ENCODE measurements at places on chromosomes 5 and 9.
A peak's percentile ranks its signal among the peaks of the same experiment; 100 is the strongest.

GRCh38 chr5:86570427-86571083 lies 47.2 kb upstream of the COX7C start:
- no peak for DNase-seq

DNA sequence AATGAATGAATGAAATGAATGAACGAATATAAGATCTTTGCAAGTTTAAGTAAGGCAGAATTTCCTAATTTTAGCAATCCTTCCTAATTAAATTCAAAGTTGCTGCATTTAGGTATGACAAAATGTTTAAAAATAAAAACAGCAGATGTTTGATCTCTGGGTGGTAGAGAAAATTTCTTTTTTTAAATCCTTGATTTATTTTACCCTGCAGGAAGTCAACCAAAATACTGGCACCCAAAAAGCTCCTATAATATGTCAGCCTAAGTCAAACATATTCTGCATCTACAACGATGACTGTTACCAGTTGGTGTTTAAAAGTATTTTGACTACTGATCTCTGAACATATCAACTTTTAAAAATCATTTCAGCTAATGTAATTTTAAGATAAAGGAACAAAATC lies 58.4 kb downstream of the TTC39B start:
- DNase-seq, result no peak

DNA sequence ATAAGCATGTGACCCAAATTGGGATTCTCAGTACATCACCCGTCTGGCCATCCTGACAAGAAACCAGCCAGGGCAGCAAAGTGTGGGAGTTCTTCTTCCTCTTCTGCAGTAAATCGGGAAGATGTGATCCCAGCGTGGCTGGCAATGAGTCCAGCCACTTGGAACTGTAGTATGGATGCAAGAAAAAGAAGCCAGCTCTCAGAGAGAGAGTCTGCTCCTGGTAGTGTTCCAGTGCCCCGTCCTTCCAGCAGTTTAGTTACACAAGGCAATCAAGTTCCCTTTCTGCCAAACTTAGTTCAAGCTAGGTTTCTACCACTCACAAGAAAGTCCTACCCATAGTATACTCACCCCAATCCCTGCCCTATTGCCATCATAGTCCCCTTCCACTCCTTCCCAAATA lies 65.6 kb downstream of the CDK5RAP2 start:
- DNase-seq, result no peak

DNA sequence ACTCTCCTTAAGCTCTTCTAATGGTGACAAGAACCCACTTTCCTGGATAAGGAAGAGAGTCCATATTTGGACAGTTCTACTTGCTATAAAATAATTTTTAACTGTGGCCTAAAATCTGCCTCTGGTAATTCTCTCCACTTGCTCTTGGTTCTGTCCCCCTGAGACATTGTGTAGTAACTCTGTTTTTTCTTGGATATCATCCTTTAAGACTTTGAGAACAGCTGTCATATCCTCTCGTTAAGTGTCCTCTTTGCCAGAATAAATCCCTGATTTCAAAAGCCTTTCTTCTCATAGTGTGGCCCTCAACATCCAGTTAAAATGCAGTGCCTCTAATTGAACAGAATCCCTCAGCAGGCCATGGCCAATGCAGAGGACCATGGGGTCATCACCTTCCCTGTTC lies 101.5 kb downstream of the ARHGEF28 start:
- DNase-seq, result no peak

GRCh38 chr5:138869763-138870500 lies 5.2 kb downstream of the LRRTM2 start:
- no peak for DNase-seq

DNA sequence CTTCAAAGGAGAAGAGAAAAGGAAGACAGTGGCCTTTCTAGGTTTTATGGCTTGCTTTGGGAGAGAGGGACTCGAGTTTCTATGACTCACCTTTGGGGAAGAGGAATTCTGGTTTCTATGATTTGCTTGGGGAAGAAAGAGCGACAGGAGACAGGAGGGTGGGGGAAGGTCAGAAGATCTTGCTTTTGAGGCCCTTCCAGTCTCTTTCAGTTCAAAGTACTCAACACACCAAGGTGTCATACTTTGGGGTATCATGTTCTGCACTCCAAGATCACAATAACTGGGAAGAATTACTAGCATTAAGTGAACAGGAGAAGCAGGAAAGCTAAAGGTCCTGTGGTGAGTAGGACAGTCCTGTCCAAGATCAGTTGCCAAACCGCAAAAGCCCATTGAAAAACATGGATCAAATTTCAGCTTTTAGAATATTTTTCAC lies 324.5 kb downstream of the ARHGEF28 start:
- no peak for DNase-seq

DNA sequence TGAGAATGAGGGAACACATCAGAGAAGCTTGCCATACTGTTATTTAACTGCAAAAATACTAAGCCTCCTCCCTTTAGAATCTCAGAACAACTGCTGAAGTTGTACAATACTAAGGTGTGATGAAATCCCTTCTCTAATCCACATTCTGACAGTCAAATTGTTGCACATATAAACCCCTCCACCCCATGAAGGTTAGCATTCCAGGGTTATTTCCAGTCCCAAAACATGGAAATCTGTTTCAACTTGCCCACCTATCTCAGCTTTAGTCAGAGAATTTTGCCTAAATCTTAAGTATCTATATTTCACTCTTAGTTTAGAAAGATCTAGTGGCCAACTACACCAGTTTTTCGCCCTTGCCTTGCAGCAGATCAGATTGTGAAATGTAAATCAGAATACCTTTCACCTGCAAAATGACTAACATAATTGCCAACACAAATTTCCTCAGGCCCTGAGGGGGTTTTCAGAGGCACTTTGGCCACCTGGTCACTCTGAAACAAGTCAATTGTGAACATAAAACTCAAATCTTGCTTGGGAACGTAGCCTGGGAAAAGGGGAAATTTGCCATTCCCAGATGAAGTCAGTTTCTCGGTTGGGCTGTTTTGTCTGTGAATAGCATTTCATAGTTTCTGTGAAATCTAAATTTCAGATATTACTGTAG lies 93.9 kb downstream of the EFNA5 start:
- no peak for DNase-seq

- DNase-seq, result peak; percentile 78
Observed at GRCh38 chr9:124005029-124005771, 6.4 kb upstream of the LHX2 start.

GRCh38 chr5:158020555-158021418 lies 161.8 kb upstream of the CLINT1 start:
- no peak for DNase-seq

- no peak for DNase-seq
Observed at GRCh38 chr5:56415356-56415765, 182.2 kb upstream of the ANKRD55 start.

DNA sequence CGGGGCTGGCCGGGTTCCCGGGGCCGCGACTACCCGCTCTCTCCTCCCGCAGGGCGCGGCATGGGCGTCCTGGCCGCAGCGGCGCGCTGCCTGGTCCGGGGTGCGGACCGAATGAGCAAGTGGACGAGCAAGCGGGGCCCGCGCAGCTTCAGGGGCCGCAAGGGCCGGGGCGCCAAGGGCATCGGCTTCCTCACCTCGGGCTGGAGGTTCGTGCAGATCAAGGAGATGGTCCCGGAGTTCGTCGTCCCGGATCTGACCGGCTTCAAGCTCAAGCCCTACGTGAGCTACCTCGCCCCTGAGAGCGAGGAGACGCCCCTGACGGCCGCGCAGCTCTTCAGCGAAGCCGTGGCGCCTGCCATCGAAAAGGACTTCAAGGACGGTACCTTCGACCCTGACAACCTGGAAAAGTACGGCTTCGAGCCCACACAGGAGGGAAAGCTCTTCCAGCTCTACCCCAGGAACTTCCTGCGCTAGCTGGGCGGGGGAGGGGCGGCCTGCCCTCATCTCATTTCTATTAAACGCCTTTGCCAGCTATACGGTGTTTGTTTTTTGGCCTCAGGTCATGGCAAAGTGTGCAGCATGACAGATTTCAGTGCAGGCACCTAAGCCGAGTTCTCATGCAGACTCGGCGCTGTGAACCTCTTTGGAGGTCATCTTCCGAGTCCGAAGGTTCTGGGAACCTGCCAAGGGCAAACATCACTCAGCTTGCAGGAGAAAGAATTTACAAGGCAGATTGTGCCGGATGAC lies 516 bp downstream of the MRPL41 start:
- no peak for DNase-seq

DNA sequence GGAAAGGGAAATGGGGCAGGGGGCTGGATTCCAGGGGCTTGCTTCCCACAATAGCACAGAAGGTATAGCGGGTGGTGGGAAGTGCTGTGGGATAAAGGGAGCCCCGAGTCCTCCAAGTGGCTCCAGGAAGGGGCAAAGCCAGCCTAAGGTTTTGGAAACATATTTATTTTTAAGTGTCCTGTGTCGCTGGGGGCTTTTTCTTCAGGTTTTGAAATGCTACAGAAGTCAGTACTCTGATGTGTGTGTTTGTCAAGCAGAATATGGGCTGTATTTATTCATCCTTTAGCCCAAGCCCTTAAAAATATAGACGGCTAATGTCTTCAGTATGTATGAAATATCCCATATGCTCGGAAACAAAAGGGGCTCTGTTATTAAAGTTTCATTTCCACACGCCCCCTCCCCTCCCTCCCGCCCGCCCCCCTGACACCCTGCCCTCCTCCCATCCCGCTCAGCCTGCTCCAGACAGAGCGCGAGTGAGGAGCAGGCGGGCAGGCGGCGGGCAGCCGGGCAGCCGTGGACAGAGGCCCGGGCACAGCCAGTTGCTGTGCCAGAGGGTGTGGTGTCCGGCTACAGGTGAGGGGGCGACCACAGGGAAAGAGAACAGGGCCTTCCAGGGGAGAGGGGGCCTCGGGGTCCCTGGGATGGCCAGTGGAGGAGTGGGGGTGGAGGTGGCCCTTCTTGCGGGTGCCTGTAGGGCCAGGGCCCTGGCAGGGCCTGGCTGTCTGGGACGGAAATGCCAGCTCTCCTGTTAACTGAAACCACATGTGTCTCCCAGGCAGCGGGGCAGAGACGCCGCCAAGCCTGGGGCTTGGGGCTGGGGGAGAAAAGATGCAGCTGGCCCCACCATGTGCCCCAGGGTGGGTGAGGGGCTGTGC lies 39.6 kb upstream of the SYNPO start:
- DNase-seq, result no peak

- no peak for DNase-seq
Observed at GRCh38 chr5:59496524-59497134, 396.9 kb downstream of the PDE4D start.

GRCh38 chr5:113434889-113435288 lies at the start of gene TSSK1B:
TSS of gene TSSK1B (minus strand) at chr5:113434989. CDS start at chr5:113434839, 150 bp downstream.
- no peak for DNase-seq

DNA sequence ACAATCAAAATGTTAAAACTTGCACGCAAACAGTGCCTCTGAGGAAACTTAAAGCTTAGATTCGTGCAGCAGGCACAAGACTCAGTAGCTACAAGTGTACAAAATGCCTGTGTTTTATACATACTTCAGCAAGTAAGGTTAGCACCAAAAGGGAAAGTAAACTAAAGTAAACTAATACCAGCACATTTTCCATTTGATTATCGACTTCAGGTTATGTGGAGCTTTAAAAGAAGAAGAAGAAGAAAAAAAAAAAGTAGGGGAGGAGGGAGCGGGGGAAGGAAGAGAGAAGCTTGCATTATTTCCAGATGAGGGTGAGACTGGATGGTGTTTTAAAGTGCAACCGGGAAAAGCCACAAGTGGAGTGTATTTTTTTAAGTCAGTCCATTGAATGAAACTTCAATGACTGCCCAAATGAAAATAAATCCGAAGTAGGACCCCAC lies 596 bp upstream of the ADAMTS6 start:
- DNase-seq, result no peak

- DNase-seq, result no peak
Observed at GRCh38 chr5:172585114-172585513, 55.9 kb upstream of the NEURL1B start.

- no peak for DNase-seq
Observed at GRCh38 chr9:135394699-135395645, 84.6 kb upstream of the PPP1R26 start.

- no peak for DNase-seq
Observed at GRCh38 chr9:78874061-78874460, 577.1 kb downstream of the PSAT1 start.

GRCh38 chr9:71168418-71168817 lies 47.0 kb upstream of the TRPM3 start:
- DNase-seq, result no peak

GRCh38 chr9:20367855-20368254 lies 254.4 kb downstream of the MLLT3 start:
- no peak for DNase-seq

DNA sequence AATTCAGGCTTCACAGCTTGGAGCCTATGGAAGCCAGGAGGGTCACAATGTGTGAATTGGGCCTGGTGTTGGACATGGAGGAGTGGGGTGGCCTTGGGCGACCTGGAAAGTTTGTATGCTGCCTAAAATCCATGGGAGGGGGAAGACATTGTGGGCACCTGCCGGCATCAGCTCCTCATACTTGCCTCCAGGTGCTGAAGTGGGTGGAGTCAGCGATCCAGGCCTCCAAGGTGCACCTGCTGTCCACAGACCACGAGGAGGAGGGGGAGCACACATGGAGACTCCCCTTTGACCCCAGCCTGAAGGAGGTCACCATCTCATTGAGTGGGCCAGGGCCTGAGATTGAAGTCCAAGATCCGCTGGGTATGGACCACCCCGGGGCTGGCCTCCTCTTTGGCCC lies 29.1 kb downstream of the HMCN2 start:
- no peak for DNase-seq

DNA sequence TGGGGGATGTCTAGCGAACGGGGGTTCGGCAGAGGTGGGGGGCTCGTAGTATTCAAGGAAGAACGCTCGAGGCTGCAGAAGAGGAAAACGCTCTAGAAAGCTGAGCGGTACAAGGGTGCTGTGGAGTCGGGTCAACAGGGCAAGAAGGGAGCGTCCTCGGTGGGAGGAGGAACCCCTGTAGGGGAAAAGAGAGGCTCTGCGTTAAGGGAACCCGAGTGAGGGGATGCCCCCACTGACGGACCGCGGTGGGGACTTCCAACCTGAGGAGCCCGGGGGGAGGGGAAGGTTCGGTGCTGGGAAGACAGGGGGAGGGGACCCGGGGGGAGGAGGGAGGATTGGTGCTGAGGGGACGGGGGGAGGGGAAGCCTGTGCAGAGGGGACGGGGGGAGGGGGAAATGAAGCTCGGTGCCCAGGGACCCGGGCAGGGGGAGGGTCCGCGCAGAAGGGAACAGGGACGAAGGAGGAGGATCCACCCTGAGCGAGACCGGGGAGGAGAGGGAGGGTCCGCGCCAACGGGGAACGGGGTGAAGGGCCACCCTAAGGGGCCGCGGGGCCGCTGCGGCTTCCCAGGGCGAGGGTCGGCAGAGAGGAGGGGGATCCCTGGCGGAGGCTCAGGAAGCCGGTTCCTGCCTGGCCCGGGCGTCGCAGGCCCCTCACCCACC lies 621 bp downstream of the NR6A1 start:
- no peak for DNase-seq

GRCh38 chr5:111447822-111448221 lies 64.5 kb downstream of the STARD4 start:
- no peak for DNase-seq

DNA sequence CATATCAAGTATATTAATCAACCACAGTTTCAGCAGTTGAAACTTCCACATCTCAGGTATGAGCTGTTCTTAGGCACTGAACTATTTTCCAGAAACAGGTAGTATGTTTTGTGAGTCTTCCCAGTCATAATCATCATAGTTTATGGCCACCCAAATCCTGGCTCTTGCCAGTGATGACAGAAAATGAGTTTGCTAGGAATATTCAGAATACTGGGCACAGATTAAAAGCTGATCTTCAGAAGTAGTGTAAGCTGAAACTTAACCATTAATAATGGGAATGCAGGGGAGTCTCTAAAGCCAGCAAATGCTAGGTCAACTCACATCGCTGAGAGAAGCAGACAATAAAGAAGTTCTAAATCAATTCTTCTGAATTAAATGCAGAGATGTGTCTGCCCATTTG lies 64.5 kb downstream of the PLPP1 start:
- DNase-seq, result no peak

- DNase-seq, result no peak
Observed at GRCh38 chr9:135909371-135909770, 2.0 kb upstream of the CAMSAP1 start.

Measured in NT2/D1 (cell line).